GM18507 (cell line): ENCODE measurements at places on chromosomes 1 and 21.

- DNase-seq = no peak
These were observed 5.9 kb upstream of the PIGR start for GRCh38 chr1:206952171-206952570.

- no peak for DNase-seq
These were observed 561 bp downstream of the OLFM3 start for GRCh38 chr1:101995984-101996745.

- DNase-seq = no peak
These were observed 2.9 kb downstream of the DDI2 start for GRCh38 chr1:15620155-15620545.

DNA sequence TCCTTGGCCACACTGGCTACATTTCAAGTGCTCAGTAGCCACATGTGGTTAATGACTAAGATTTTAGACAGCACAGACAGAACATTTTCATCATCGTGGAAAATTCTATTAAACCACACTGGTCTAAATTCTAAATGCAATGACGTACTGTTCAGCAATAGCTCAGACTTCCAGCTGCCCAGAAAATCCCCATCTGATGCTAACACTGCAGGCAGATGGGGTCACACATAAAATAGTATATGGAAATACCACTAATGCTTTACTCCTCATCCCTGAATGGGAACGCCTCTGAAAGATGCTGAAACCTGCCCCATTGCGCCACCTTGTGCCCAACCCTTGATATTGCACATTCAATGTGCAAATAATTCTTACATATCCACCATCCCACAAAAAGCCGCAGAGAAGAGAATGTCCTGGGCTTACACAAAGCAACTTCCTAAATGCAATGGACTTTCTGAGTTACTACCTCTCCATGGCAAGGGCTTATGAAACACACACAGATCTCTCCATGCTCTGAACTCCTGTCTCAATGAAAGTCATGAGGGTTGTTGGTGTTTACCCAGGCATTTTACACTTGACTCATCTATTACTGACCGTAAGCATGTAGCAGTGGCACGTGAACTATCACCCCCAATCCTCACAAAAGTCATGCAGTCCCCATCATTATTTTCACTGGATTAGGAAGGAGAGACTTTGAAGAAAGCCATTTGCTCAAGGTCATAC lies 20.3 kb upstream of the SLC5A9 start:
- DNase-seq = no peak

- DNase-seq = no peak
These were observed 37.9 kb downstream of the RAB3B start for GRCh38 chr1:51952638-51953037.

DNA sequence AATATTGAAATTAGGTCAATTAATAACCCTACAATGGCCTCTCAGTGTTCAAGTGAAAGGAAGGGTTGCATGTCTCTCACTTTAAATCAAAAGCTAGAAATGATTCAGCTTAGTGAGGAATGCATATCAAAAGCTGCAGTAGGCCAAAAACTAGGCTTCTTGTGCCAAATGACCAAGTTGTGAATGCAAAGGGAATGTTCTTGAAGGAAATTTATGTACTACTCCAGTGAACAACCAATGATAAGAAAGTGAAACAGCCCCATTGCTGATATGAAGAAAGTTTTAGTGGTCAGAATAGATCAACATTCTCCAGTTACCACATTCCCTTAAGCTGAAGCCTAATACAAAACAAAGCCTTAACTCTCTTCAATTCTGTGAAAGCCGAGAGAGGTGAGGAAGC lies 10.0 kb downstream of the MAEL start:
- no peak for DNase-seq

DNA sequence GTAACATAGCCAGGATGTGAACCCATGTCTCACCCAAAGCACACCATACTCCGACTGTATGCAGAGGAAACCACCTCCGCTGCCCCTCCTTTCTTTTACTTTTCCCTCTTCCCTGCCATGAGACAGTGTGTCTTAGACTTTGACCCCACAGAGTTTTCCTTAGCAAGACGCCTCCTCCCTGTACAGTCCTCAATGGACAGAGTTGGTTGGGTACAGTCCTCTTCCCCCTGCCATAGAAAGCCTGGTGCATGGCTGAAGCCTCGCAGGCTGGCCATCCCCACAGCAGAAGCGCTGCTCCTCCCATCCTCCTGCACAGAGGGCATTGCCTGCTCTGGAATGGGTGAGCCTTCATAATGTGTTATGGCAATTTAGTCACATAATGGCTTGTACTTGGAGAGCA lies 127.9 kb downstream of the PLPP3 start:
- DNase-seq = no peak

DNA sequence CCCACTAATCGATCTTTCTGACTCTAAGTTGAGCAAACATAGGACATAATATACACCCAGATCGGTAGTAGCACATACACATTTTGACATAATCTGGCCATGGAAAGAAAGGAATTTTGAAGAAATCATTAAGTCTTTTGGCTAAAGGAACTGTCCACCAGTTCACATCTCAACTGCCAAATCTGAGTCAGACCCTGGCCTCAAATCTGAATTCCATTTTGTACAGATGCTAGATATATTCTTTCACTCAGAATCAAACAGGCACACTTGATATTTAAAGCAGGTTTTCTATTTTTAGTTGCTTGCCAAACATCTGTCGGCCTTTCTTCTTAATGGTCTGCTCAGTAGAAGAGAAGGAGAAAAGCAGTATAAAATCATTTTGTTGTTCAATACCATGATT lies 281.8 kb downstream of the BARHL2 start:
- DNase-seq = no peak

GRCh38 chr1:188514917-188515316 lies 1686.2 kb downstream of the PLA2G4A start:
- no peak for DNase-seq

DNA sequence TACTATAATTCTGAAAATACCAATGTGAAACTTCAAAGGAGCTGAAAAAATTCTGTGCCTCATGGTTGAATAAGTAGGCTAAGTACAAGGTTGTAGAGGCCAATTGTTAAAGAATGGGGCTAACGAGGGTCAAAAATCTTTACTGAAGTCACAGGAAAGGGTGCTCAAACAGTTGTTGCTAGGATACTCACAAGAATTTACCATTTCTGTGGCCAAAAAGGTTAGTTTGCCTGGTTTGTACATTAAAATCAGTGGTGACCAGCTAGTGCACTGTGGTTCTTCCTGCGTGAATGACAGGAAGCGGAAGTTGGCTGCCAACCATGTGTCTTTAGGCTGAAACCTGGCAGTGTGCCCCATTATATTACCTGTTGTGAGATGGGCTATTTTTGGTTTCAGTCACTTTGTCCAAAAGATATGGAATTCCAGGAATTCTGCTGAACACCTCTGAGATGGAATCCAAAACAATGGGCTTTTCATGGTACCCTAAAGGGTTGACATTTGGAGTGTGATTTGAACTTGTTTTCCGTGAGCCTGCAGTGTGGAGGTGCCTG lies 13.5 kb downstream of the MAP3K21 start:
- no peak for DNase-seq

GRCh38 chr1:25890239-25891034 lies 14.9 kb upstream of the PAQR7 start:
- no peak for DNase-seq

DNA sequence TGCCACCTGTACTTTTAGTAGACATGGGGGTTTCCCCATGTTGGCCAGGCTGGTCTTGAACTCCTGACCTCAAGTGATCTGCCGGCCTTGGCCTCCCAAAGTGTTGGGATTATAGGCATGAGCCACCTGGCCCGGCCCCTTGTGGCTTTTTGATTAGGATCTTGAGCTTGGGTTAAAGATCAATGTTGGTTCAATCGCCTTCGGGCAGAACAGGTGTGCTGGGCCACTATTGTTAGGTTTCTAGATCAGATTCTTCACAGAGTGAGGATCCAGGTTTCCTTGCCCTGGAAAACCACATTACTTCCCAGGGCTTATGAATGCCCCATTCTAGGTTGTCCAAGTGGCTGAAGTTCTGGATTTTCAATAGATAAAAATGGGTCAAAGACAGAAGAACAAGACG lies 6.1 kb downstream of the ETV3 start:
- DNase-seq = no peak

- no peak for DNase-seq
These were observed 41.6 kb upstream of the TMEM52 start for GRCh38 chr1:1960480-1961196.

- DNase-seq = no peak
These were observed 49.6 kb upstream of the KRTAP19-8 start for GRCh38 chr21:31087639-31088473.

DNA sequence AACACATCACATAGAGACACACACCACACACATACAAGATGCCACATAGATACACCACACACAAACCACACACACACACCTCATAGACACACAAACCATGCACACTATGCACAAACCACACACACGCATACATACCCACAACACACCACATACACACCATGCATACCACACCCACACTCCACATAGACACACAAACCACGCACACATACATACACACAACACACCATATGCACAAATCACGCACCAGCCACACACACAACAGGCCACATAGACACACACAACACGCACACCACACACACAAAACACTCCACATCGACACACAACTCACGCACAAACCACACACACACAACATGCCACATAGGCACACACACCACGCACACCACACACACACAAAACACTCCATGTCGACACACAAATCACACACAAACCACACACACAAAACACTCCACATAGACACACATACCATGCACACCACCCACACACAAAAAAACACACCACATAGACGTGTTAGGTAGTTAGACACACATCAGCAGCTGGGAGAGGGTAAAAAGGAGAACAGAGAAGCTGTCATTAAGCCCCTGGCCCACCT lies 49.5 kb upstream of the SLC19A1 start:
- DNase-seq = no peak

GRCh38 chr1:91594383-91595055 lies 93.9 kb downstream of the CDC7 start:
- DNase-seq = no peak

DNA sequence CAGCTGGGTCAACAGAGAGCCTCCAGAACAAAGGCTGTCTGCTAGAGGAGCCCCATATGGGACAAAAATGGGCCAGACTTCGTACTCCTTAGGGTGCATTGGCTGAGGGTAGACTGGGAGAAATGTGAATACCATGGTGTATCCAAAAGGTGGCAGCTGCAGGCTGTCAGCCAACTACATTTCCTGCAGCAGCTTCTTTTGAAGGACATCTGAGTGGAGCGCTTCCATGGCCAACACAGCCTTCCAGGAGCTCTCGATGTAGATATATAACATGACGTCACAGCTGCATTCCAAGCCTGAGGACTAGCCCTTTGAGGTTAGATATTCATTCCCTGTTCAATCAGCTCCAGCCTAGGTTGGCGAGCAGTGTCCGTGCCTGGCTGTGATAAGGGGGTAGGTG lies 107.7 kb downstream of the MAB21L3 start:
- DNase-seq = no peak

- DNase-seq = no peak
These were observed 116.1 kb upstream of the RUNX3 start for GRCh38 chr1:25046194-25046532.

GRCh38 chr1:62425041-62425440 lies 11.8 kb upstream of the USP1 start:
- DNase-seq = no peak

DNA sequence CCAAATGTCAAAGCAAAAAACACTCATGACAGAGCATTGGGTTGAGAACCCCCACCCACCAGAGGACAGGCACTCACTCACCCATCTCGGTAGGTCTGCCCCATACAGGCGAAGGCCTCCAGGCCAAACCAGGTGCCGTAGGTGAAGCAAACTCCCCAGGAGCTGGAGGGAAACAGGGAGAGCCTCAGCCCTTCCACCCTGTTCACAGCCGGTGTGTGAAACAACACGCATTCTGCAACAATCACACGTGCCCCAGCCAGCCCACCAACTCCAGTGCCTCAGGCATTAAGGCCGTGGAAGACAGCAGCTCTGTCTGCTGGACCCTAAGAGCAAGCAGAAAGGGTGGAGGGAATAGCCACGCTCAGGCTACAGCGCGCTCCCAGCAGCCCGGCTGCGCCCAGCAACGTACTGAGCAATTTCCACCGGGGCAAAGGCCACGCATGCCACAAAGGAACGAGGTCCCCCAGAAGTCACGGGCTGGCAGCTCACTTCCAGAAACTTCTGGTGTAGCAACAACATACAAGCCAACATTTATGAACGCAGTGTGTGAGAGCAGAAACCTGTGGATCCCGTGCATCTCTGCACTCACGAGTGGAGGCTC lies 11.4 kb upstream of the SPATC1L start:
- DNase-seq = no peak

DNA sequence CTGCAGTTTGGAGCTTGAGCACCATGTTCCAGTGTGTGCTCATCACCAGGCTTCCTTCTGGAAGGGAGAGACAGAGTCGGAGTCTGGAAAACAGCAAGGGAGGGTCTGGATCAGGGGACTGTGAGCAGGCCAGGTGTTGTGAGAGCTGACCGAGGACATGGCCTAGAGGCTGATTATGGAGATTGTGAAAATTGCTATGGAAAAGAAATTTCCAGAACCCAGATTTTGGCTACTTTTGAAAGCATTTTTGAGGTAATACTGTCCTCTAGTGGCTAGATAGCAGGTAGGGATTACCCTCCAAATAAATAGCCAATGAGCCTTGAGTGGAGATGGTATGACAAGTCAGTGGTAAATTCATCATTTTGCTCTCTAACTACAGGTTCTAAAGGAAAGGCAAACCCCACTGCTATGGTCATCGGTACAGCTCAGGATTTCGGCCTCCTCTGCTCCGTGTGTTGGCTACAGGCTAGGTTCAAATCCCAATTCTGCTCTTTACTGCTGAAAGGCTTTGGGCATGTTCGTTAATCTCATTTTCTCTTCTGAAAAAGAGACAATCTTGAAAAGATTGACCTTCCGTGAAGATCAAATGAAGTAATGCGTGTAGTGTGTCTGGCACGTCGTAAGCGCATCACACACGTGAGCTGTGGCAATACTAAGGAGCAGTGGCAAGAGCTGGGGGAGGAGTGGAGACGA lies 1.0 kb upstream of the HAO2 start:
- DNase-seq = peak; percentile 20

DNA sequence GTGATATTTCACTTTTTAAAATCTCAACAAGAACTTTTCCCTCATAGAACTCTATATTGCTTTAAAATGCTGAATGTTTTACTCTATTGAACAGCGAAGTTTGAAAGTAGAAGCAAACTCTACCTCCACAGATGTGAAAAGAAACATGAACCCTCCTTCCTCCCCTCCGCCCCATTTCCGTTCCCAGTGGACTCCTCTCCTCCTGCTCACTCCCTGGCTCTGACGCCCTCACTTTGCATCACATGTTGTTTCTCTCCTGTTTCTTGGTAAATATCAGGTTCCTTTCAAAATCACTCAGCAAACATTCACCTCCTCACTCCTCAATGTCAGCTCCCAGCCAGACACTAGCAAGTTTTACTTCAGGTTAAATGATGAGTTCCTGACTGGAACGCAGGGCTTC lies 34.6 kb downstream of the KCNH1 start:
- no peak for DNase-seq
